ENCODE measurements at places on chromosomes 13 and 19.

- H3K4me3 ChIP-seq, result no peak overlapping the region
- no peak for DNase-seq
- no peaks in the 10 kb centered on the region for H3K36me3 ChIP-seq
Observed at GRCh38 chr19:14434543-14435319, 1.6 kb downstream of the PKN1 start.

- no peak overlapping the region for H3K27ac ChIP-seq
- H3K27me3 ChIP-seq, result no peaks in the 10 kb centered on the region
- H3K4me1 ChIP-seq, result no peaks in the 10 kb centered on the region
- H3K36me3 ChIP-seq, result no peaks in the 10 kb centered on the region
- no peak overlapping the region for H3K4me3 ChIP-seq
- no peak for DNase-seq
Observed at GRCh38 chr13:107275945-107276614, 708.1 kb upstream of the ARGLU1 start.

- no peak overlapping the region for H3K27ac ChIP-seq
- no peak for DNase-seq
- H3K36me3 ChIP-seq, result no peaks in the 10 kb centered on the region
- H3K27me3 ChIP-seq, result no peaks in the 10 kb centered on the region
- no peak overlapping the region for H3K4me3 ChIP-seq
Observed at GRCh38 chr13:76745261-76746200, 140.7 kb downstream of the KCTD12 start.

DNA sequence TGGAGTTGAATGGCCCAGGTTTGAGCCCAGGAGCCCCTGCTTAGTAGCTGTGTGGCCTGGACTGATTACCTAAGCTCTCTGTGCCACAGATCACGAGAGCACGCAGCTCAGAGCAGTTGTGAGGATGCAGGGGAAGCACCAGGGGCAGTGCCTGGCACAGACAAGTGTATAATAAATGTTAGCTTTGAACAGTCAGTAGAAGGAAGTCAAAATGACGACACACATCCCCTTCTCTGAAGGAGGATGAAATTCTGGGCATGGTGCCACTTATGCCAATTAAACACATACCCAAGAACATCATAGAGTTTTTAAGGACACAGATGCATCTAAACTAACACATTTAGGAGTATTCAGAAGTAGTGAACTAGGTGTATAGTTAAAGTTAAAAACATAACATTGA is 24.9 kb upstream of the SIGLEC11 start:
- DNase-seq, result no peak
- H3K4me1 ChIP-seq, result no peaks in the 10 kb centered on the region
- no peak overlapping the region for H3K4me3 ChIP-seq
- H3K36me3 ChIP-seq, result no peaks in the 10 kb centered on the region

GRCh38 chr13:27968316-27969081 is 616 bp downstream of the CDX2 start:
- peaks cover 15% of the 10 kb centered on the region for H3K4me1 ChIP-seq
- no peaks in the 10 kb centered on the region for H3K36me3 ChIP-seq
- no peak overlapping the region for H3K27ac ChIP-seq
- peak overlapping the region; percentile 36 for H3K4me3 ChIP-seq
- peaks cover 93% of the 10 kb centered on the region for H3K27me3 ChIP-seq

DNA sequence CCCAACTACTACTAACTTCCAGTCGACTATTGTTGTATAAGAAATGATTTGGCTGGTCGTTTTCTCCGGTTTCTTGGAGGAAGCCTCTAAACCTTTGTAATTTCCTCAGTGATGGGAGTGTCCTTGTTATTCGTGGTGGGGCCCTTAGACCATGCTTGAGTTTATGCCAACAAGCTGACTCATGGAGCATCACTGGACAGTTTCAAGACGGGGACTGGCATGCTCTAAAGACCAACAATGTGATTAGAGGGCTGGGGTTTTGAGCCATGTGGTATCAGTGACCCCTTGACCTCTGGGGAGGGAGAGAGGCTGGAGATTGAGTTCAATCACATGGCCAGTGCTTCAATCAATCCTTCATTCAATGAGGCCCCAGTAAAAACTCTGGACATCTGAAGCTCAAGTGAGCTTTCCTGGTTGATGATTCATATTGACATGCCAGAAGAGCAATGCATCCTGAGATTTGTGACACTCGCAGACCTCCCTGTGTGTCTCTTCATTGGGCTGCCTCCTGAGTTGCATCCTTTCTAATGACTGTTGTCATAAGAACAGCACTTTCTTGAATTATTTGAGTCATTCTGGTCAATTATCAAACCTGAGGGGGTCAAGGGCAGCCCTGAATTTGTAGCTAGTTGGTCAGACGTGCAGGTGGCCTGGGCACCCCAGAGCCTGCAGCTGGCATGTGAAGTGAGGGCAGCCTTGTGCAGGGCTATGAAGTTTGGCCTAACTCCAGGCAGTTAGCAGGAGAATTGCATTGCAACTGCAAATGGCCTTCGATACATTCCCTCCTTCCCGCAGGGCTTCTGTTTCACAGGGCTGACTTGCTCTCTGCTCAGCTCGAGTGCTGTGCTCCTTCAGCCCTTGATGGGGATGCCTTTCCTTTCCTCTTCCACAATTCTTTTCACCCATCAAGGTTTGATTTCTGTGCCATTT is 246.5 kb downstream of the FGF9 start:
- H3K4me1 ChIP-seq, result no peaks in the 10 kb centered on the region
- no peak overlapping the region for H3K27ac ChIP-seq
- no peaks in the 10 kb centered on the region for H3K36me3 ChIP-seq
- no peak overlapping the region for H3K4me3 ChIP-seq

DNA sequence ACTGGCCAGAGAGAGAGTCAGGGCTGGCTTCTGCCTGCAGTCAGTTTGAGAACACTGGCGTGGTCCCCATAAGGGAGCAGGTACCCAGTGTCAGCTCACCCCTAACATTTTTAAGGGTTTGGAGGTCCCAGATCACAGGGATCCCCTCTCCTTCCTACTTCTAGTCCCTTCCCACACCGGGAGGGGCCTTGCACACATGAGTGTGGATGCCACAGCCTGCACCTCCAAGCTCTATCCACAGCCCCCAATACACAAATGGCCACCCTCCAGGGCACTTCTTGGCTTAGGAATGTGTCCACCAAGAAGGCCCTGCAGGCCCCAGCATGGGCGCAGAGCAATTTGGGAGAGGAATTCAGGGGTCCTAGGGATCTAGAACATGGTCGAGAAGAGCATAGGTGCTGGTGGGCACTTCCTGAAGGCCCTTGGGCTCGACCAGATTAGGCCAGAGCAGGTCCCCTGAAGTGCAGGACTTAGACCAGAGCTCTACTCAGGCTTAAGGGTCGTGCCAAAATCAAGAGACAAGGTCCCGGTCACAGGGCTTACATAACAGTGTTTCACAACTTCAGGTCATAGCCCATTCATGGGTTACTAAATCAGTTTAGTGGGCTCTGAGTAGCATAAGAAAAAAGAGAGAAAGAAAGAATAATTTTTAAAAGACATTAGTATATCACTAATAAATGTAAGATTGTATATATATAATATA is 16.0 kb downstream of the FXYD5 start:
- H3K27ac ChIP-seq, result no peak overlapping the region
- H3K4me1 ChIP-seq, result no peaks in the 10 kb centered on the region
- no peaks in the 10 kb centered on the region for H3K27me3 ChIP-seq

GRCh38 chr19:2983351-2984214 is 6.2 kb downstream of the TLE6 start:
- no peak overlapping the region for H3K27ac ChIP-seq
- peaks cover 10% of the 10 kb centered on the region for H3K4me1 ChIP-seq
- no peaks in the 10 kb centered on the region for H3K27me3 ChIP-seq
- DNase-seq, result no peak

DNA sequence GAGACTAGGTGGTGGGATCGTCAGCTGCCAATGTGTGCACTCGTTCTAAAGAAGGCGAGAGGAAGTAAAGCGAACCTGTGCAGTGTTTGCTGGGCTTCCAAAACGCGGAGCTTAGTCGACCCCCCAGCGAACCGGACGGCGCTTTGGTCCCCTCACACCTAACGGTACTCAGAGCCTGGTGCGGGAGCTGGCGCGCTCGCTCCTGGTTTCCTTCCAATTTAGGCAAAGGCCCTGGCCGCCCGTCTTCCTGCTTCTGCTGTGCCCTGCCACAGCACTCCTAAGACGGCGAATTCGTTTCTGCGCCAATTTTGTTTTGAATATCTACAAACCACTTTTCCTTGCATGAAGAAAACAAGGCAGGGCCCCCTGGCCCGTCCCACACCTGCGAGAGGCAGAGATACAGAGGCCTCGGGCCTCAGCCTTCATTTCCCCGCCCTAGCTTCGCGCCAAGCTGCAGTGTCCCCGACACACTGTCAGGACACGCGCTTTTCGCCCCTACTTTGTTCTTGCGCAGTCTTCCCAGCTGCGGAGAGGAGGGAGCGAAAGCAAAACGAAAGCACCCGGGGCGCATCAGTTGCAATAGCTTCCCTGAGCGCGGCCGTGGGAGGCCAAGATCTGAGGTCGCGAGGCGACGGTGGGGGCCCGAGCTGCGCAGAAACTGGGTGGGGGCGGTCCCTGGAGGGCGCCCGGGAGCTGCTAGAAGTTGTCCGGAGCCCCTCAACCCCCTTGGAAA is 111.9 kb downstream of the KCNRG start:
- DNase-seq, result no peak
- H3K4me1 ChIP-seq, result peaks cover 4% of the 10 kb centered on the region
- H3K4me3 ChIP-seq, result peak overlapping the region; percentile 10
- no peaks in the 10 kb centered on the region for H3K36me3 ChIP-seq

DNA sequence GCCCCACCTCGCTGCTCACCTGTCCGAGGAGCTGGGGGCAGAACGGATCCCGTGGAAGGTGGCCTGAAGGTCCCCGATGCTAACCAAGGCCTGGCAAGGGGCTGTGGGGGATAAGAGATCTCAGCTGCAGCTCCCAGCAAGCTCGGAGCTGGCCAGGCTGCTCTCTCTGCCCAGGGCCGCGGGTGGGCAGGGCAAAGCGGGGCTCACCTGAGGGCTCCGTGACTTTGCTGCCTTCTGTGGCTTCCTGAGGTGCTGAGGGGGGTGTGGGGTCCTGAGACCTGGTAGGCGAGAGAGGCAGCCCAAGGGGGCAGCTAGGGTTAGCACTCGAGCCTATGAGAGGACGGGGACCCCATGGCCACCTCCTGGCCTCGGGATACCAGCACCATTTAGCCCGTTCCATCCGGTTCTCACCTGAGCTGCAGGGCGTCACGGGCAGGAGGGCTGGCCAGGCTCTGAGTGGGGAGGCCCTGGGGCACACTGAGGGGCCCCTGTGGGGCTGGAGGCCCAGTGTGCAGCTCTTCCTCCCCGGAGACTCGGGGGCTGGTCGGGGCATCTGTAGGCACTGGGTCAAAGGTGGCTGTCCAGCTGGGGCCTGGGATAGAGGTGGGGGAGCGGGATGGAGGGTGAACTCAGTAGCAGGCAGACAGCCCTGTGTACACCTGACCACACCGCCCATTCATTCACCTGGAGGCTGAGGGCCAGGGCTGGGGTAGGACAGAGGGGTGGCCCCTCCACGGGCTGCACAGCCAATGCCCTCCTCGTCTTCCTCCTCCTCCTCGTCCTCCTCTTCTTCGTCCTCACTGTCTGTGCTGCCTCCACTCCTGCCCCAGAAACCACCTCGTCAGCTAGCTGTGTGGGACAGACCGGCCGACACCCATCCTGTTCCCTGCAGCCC is 3.1 kb upstream of the TMEM86B start:
- peaks cover 18% of the 10 kb centered on the region for H3K36me3 ChIP-seq
- no peak for DNase-seq
- H3K27me3 ChIP-seq, result no peaks in the 10 kb centered on the region
- H3K27ac ChIP-seq, result no peak overlapping the region
- H3K4me3 ChIP-seq, result no peak overlapping the region
- no peaks in the 10 kb centered on the region for H3K4me1 ChIP-seq

DNA sequence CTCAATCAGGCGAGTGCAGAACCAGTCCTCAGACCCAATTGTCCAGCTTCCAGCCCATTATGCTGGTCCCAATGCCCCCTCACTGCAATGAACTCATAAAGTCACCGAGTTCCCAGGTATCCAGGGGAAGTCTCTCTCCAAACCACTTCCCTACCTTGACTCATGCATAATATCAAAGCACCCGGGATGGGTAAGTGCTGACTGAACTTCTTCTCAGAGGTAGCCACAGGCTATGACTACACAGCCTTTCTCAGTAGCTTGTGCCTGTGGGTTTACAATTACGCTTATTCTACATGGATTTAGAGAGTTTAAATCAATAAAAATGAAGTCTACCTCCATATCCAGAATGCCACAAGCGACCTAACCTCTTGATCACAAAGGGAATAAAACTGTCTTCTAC is 1.7 kb upstream of the C13orf42 start:
- H3K27me3 ChIP-seq, result no peaks in the 10 kb centered on the region
- H3K27ac ChIP-seq, result no peak overlapping the region
- H3K4me1 ChIP-seq, result no peaks in the 10 kb centered on the region

- DNase-seq, result no peak
- no peaks in the 10 kb centered on the region for H3K4me1 ChIP-seq
- H3K27ac ChIP-seq, result no peak overlapping the region
- no peaks in the 10 kb centered on the region for H3K36me3 ChIP-seq
Observed at GRCh38 chr13:29993196-29993595, 142.8 kb upstream of the UBL3 start.

DNA sequence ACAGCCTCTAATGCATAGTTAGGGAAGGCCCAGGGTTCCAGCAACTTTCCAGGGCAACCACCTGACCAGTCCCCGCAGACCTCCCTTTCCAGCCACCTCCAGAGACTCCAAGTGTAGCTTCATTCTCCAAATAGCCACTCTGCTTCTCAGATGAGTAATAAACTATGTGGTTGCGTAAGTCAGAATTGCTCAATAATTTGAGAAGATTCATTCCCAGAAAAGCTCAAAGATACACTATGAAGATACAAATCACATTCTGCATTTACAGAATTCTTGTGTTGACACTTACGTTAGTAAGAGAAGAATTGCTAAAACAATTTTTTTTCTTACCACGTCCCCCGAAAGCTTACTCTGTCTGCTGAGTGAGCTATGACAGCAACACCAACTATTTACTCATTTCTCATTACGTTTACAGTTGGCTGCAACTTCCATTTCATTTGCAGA is 8.2 kb upstream of the LATS2 start:
- H3K36me3 ChIP-seq, result no peaks in the 10 kb centered on the region
- H3K4me3 ChIP-seq, result no peak overlapping the region
- no peak for DNase-seq
- H3K27me3 ChIP-seq, result no peaks in the 10 kb centered on the region

- peaks cover 4% of the 10 kb centered on the region for H3K4me1 ChIP-seq
- no peak overlapping the region for H3K27ac ChIP-seq
- H3K4me3 ChIP-seq, result no peak overlapping the region
- no peaks in the 10 kb centered on the region for H3K27me3 ChIP-seq
- H3K36me3 ChIP-seq, result no peaks in the 10 kb centered on the region
- DNase-seq, result no peak
Observed at GRCh38 chr19:35529241-35530218, 1.4 kb upstream of the SBSN start.

Measured in iPS DF 6.9 (cell line).